Heart left ventricle (tissue), 16 donors: ENCODE measurements at places on chromosomes 7 and 10. TPM values are rescaled to one million over a fixed set of nuclear protein-coding genes. Genes with fewer than 3 reads are reported as not detected.
A peak's percentile ranks its signal among the peaks of the same experiment; 100 is the strongest.

- DNase-seq, result no peak
These were observed 34.5 kb upstream of the ING3 start for GRCh38 chr7:120916121-120916520.

GRCh38 chr7:22153432-22154142, 203.4 kb downstream of the RAPGEF5 start:
- DNase-seq, result no peak

GRCh38 chr10:8042721-8043568, 11.5 kb upstream of the GATA3 start:
- no peak for DNase-seq

PRLHR gene
- not detected for polyA plus RNA-seq

- DNase-seq, result no peak
These were observed 84.4 kb downstream of the SLC13A1 start for GRCh38 chr7:123115331-123115730.

- no peak for DNase-seq
These were observed 141.2 kb downstream of the LYZL1 start for GRCh38 chr10:29430101-29430500.

- DNase-seq, result no peak
These were observed 195.9 kb upstream of the VWC2 start for GRCh38 chr7:49577576-49577975.

- no peak for DNase-seq
These were observed 114.8 kb upstream of the ARID5B start for GRCh38 chr10:61786728-61787127.

NPFFR1 gene
- not detected for polyA plus RNA-seq

DYDC2 gene
- polyA plus RNA-seq, result not detected

DNA sequence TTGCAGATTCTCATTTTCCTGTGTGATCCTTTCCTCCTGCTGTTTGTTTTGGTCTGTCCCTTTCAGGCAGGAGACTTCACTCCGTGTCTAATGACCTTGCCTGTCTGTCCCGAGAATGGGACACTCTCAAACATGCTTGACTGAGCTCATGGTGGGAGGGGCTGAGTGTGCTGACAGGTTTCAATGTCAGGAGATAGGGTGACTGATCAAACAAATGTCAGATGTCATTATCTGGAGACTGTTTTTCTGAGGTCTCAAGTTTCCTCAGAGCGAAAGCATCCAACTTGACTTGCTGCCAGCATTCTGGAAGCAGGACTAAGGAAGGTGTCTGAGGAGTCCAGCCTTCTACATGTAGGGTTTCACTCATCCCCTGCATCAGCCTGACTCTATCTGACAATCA, 228.8 kb upstream of the KIAA1217 start:
- no peak for DNase-seq

- DNase-seq, result no peak
These were observed 50.2 kb upstream of the AKR1E2 start for GRCh38 chr10:4775808-4776207.

DNA sequence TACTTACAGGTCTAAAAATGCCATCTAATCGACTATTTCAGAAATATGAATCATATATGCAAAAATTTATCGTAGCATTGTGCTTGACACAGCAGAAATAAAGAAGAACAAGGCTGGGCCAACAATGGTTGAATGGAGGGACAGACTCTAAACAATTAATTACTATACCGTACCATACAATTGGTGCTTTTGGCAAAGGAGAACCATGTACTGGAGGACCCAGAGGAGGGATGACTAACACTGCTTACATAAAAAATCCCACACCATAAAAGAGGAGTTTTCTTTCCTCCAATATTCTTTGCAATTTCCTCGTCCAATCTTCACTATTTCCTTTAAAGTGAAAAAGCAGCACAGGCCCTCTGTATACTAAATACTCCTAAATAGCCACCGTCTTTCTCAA, 94.1 kb downstream of the SGMS1 start:
- DNase-seq, result no peak

DNA sequence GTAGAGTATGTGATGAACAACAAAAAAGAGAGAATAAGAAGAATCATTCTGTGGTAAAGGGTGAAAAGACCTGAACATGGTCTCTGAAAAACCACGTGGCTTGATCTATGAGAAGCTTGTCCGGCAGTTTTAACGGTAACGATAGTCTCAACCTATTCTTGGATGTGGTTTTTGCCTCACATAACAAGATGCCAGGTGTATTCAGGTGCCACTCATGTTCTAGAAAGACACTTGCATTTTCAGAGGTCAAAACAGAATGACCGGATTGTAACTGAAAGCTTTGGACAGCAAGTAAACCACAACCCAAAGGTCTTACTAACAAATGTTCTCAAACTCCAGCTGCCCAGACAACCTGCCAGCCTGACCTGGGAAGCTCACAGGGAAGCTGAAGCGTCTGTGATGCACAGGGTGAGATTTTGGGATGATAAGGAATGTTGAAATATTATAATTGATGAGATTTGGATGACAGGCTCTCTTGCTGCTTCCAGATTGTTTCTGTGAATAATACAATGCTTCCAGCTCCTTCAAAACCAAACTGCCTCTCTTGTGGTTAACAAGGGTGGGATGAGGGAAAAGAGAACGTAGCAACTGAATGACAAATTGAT, 137.4 kb upstream of the GRB10 start:
- no peak for DNase-seq

DNA sequence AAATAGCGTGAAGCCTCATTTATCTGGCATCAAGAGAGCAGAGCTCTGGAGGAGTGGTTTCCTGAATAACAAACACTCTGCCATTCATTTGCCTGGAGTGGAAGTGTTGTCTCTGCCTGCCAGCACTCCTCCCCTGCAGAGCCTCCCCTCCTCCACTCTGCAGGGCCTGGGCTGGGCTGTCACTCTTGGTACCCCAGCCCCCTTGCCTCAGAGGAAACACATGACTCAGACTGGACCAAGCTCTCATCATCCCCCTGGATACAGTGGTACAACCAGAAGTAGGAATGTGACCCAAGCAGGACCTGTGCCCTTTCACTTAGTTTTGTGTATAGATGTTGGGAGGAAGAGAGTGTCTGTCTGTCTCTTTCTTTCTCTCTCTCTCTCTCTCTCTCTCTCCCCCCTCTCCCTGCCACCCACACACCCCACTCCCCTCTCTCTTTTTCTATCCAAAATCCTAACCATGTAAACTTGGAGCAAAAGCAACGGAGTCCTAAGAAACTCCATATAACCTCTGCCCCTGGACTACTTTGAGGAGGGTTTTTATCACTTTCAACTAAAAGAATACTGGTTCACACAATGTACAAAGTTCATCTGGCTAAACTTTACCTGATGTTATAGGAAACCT, 43.9 kb downstream of the DOCK4 start:
- DNase-seq, result peak; percentile 66

GPRIN2 gene
- polyA plus RNA-seq, result not detected

MAGI2 gene
- 1.1 TPM for polyA plus RNA-seq

- no peak for DNase-seq
These were observed 95.8 kb downstream of the CLEC2L start for GRCh38 chr7:139619367-139619657.

GRCh38 chr7:68787566-68787965, 810.7 kb upstream of the AUTS2 start:
- no peak for DNase-seq

CXCL12 gene
- 56.4 TPM for polyA plus RNA-seq

GRCh38 chr10:120372917-120373316, 84.1 kb upstream of the PLPP4 start:
- no peak for DNase-seq

GRCh38 chr10:96585736-96586418, 935 bp downstream of the TM9SF3 start:
- no peak for DNase-seq

GRCh38 chr10:69803809-69804208, 2.1 kb downstream of the COL13A1 start:
- DNase-seq, result no peak

DNA sequence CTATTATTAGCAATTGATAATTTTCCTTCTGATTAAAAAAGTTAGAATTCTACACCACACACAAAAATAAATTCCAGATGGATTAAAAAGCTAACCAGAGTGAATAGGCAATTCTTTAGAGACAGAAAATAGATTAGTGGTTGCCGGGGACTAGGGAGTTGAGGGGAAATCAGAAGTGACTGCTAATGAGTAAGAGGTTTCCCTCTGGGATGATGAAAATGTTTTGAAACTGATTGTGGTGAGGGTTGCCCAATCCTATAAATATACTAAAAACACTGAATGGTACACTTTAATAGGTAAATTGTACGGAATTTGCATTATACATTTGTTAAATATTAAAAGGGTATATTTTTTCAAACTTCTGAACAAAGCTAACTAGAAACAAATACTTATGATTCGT, 214.9 kb downstream of the GPAM start:
- no peak for DNase-seq

DNA sequence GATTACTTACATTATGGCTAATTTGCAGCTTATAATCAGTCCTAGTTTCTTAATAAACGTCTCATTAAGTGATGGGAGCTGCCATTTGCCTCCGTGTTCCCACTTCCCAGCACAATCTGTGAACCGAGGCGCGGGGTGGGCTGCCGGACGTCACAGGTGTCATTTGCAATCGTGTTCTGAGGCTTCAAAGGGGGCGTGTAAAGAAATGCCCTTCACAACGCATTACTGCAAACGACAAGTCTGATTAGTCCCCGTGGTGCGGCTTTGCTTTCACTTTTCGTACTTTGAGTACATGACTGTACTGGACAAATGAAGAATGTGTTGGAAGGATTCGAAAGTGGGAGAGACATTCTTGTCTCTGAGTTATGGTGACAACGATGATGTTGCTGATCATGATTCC, 614.2 kb upstream of the ADARB2 start:
- DNase-seq, result no peak
